ENCODE measurements at places on chromosomes 13 and 19. TPM values are rescaled to one million over a fixed set of nuclear protein-coding genes. Genes with fewer than 3 reads are reported as not detected.
A peak's percentile ranks its signal among the peaks of the same experiment; 100 is the strongest.

DNA sequence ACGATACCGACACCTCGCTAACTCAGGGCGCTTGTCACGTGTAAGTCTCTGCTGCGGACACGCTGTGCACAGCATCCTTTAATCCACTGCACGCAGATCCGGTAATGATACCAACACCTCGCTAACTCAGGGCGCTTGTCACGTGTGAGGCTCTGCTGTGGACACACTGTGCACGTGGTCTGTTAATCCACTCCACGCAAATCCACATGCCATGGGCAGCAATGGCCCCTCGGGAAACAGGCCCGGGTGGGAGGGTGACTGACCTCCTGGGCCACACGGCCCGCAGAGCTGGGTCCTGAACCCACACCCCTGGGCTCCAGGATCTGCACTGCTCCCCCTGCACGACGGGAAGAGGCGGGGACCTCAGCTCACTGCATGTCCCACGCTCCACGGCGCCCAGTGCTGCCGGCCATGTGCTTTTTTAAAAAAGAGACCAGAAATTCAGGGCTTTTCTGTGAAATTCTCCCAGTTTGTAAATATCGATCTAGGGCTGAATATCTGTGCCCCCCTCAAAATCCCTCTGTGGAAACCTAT is 16.1 kb downstream of the SHC2 start:
- DNase-seq = no peak

P2RY11 gene
- total RNA-seq = 3.1 TPM

DNA sequence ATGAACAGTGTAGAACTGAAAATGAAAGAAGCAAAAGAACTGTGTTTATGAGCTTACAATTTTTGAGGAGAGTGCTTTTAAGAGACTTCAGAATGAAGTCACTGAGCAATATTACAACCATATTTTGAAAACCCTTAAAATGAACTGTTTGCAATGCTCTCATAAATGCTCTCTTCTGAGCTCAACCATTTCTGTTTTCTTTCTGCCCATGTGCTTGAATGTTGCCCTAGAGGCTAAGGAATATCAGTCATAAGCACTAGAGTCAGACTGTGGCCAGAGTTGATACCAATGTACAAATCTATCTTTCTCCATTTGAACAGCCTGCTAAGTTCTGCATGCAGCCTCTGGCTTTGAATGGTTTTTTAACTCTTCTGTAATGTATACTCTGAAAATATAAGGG is 1092.8 kb downstream of the PCDH9 start:
- DNase-seq = no peak

ZNF135 gene
- total RNA-seq = 0.42 TPM

LILRB4 gene
- not detected for total RNA-seq

KASH5 gene
- 0.19 TPM for total RNA-seq

SMARCA4 gene
- 5.8 TPM for total RNA-seq

DNA sequence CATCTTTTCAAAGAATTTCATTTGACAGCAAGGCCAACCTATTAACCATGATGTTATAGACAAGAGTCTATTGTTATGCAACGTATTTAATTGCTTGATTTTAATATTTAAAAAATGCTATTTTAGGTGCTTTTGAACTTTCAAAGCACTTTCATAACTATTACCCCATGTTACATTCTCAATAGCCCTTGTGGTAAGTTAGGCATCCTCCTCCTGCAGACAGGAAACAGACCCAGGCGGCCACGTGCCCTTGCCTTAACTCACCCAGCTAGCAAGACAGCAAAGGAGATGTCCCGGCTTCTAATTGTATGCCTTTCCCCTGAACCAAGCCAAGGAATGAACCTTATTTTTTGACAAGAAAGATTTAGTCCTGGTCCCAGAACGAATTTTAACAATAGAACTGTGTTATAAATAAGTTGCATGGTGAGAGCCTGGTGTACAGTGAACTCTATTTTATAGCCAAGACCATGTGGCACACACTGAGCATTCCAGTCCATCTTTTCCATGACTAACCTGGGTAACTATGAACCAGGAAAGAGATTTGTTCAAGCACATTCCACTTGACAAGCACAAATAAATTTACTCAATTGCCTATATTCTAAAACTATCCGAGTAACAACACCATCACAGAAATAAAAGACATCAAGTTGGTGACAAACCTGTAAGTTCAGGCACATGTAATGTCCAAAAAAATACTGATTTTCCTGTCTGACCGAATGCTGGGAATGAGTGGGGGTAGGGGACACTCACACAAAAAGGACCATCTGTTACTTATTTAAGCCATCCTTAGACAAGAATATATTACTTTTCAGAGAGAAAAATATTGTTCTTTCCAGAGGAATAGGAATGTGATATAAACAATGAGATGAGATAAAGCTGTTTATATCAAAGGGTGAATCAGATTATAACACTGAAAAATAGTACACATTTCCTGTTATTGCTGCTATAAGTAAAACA is 163.0 kb downstream of the EFNB2 start:
- DNase-seq = no peak

DNA sequence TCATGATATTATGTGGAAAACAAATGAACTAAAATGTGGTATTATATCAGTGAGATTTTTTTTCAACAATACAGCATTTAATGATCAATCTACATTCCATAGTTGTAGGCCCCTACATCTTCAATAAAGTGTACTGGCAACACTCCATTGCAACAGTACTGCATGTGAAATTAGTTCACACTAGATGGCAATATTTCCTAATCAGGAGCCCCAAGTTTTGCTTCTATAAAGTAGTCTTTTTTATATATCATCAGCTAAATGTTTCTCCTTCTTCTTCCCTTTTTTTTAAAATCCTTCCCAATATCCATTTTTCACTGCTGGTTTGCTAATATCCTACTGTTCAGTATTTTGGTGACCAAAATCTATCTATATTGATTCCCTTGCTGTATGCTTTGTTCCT is 528.3 kb upstream of the ATXN8OS start:
- DNase-seq = peak; percentile 23

GRCh38 chr19:3367628-3368440 is 1.5 kb downstream of the NFIC start:
- no peak for DNase-seq

CFAP97D2 gene
- not detected for total RNA-seq

PODNL1 gene
- not detected for total RNA-seq

SHC2 gene
- 7.0 TPM for total RNA-seq

GRCh38 chr13:52830946-52831345 is 17.5 kb downstream of the PCDH8 start:
- no peak for DNase-seq

TTC9B gene
- total RNA-seq = not detected

LRRC63 gene
- total RNA-seq = 0.82 TPM

GRCh38 chr19:46555628-46556280 is 45.4 kb upstream of the CALM3 start:
- no peak for DNase-seq

SYT3 gene
- 1.6 TPM for total RNA-seq

ANKLE1 gene
- total RNA-seq = 1.3 TPM

- DNase-seq = no peak
Measured at GRCh38 chr13:50123515-50123861, 108.2 kb downstream of the KCNRG start.

PCDH17 gene
- 0.40 TPM for total RNA-seq

NOVA2 gene
- 0.18 TPM for total RNA-seq

- peak; percentile 41 for DNase-seq
Measured at GRCh38 chr13:102846261-102847015, 606 bp downstream of the ERCC5 start.

GRCh38 chr19:9329999-9330398 is 6.0 kb downstream of the ZNF559 start:
- no peak for DNase-seq

ACP4 gene
- total RNA-seq = not detected

TPT1 gene
- total RNA-seq = 3,941 TPM

CDK8 gene
- total RNA-seq = 27.4 TPM

GRCh38 chr13:52195401-52195837 is 36.0 kb upstream of the NEK3 start:
- no peak for DNase-seq

- DNase-seq = no peak
Measured at GRCh38 chr19:48497728-48498594, 13.7 kb downstream of the LMTK3 start.
